ENCODE measurements at places on chromosomes 1 and 21. TPM values are rescaled to one million over a fixed set of nuclear protein-coding genes. Genes with fewer than 3 reads are reported as not detected.

DNA sequence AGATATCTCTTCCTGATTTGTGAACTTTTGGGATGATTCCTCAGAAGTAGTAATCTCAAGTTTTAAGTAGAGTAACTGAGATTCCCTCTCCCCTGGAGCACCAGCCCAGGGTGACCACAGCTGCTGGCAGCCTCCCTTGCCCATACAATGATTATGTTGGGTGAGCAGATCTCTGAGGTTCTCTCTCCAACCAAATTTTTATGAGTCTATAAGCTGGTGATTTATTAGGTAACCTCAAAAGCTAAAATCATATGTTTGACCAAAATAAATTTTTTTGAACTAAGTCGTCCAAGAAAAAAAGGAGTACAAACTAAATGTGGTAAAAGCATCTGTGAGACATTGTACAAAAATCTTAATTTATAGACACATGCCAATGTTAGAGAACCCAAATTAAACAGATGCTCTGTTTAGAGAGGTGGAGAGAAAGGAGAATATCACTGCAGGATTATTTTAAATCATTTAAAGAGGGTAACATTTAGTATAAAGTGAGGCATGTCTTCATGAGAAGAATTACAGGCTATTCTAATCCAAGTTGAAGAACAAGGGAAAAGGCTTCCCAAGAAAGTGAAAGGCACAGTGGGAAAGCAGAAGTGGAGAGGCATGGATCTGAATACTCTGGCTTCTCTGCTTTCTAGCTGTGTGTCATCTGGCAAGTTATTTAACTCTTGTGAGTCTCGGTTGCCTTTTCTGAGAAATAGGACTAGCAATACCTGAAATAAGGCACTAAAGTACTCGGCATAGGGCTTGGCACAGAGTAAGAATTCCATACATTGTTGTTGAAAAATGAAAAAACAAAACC is 2.5 kb downstream of the AKNAD1 start:
- no peaks in the 10 kb centered on the region for H3K36me3 ChIP-seq
- H3K4me1 ChIP-seq, result peaks cover 18% of the 10 kb centered on the region
- no peak overlapping the region for H3K27ac ChIP-seq
- H3K4me3 ChIP-seq, result no peak overlapping the region
- H3K27me3 ChIP-seq, result no peaks in the 10 kb centered on the region
- no peak for DNase-seq

DNA sequence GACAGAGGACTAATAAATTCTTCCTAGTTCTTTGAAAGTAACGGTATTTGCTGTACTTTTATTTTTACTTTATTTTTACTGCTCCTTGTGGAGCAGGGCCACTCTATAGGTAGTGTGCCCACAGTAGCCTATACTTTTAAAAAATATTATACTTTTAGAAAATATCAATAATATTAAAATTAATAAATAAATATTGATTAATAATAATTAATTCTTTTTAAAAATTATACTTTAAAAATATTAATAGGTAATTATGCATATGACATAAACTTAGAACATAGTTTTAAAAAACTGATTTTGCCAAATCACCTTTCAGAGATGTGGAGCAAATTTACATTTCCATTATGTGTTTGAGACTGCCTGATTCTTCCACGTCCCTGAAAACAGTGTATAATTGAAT is 30.8 kb downstream of the ZBED6 start:
- no peak overlapping the region for H3K27ac ChIP-seq
- H3K27me3 ChIP-seq, result no peaks in the 10 kb centered on the region
- no peaks in the 10 kb centered on the region for H3K4me1 ChIP-seq
- DNase-seq, result no peak

GRCh38 chr21:45870421-45870820 is 111.1 kb upstream of the COL6A1 start:
- no peaks in the 10 kb centered on the region for H3K36me3 ChIP-seq
- no peaks in the 10 kb centered on the region for H3K4me1 ChIP-seq
- DNase-seq, result no peak
- H3K27me3 ChIP-seq, result peaks cover 2% of the 10 kb centered on the region
- H3K27ac ChIP-seq, result no peak overlapping the region

GRCh38 chr1:240739754-240740153 is 127.8 kb upstream of the GREM2 start:
- H3K27ac ChIP-seq, result no peak overlapping the region
- no peaks in the 10 kb centered on the region for H3K4me1 ChIP-seq
- H3K27me3 ChIP-seq, result no peaks in the 10 kb centered on the region
- H3K36me3 ChIP-seq, result no peaks in the 10 kb centered on the region

GRCh38 chr1:78375996-78376395 is 114.8 kb upstream of the PTGFR start:
- no peaks in the 10 kb centered on the region for H3K27me3 ChIP-seq
- DNase-seq, result no peak
- H3K4me1 ChIP-seq, result no peaks in the 10 kb centered on the region
- no peaks in the 10 kb centered on the region for H3K36me3 ChIP-seq

GRCh38 chr21:45580576-45581321 is 38.5 kb upstream of the SLC19A1 start:
- no peaks in the 10 kb centered on the region for H3K27me3 ChIP-seq
- DNase-seq, result no peak
- no peak overlapping the region for H3K4me3 ChIP-seq
- no peak overlapping the region for H3K27ac ChIP-seq
- no peaks in the 10 kb centered on the region for H3K4me1 ChIP-seq
- H3K36me3 ChIP-seq, result no peaks in the 10 kb centered on the region

DNA sequence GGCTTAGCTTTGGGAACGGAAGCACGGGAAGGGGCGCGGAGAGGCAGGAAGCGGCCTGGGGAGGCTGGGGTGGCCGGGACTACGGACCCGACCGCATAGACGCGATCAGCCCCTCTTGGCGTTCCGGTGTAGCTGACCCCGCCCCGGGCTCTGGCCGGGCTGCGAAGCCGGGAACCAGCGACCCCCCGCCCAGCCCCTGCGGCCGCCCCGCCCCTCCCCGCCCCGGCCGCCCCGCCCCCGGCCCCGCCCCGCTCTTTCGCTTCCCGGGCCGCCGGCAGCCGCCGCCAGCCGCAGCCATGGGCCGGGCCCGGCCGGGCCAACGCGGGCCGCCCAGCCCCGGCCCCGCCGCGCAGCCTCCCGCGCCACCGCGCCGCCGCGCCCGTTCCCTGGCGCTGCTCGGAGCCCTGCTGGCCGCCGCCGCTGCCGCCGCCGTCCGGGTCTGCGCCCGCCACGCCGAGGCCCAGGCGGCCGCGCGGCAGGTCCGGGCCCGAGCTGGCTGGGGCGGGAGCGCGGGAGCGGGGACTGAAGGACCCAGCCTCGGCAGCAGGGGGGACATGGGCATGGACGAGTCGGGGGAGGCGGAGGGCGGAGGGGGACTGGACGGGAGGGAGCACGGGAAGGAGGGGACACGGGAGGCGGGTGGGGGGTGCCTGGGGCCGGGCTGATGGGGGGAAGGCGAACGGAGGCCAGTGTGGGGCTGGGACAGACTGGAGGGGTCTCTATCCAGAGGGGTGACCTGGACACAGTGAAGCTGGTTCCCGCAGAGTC is at the start of gene SELENON:
TSS of gene SELENON (plus strand) at position 259 of the 768 bp plus-strand sequence. CDS start at position 297, 38 bp downstream.
- peak within 1 kb of the TSS; percentile 70 for H3K4me3 ChIP-seq
- DNase-seq, result peak; percentile 70
- no peaks in the 10 kb centered on the region for H3K36me3 ChIP-seq
- H3K27me3 ChIP-seq, result no peaks in the 10 kb centered on the region

DNA sequence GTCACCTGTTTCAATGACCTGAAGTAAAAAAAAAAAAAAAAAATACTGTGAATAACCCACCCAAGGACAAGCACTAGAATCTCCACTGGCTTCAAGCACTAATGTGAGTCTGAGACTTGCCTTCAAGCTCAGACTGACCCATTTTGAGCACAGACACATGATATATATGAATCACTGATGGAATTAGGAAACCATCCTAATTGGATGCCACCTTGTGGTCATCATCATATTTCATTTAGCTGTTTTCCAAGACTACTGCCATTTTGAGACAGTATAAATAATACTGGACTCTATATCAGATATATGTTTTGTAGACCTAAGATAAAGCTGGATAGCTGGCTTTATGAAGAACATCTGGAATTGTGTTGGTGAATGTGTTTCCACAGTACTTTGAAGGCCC is 1232.0 kb downstream of the KCNT2 start:
- no peak overlapping the region for H3K4me3 ChIP-seq
- no peaks in the 10 kb centered on the region for H3K36me3 ChIP-seq
- H3K4me1 ChIP-seq, result no peaks in the 10 kb centered on the region
- no peaks in the 10 kb centered on the region for H3K27me3 ChIP-seq
- no peak overlapping the region for H3K27ac ChIP-seq

AGO4 gene
- total RNA-seq, result 18.9 TPM

ALDH9A1 gene
- total RNA-seq, result 59.2 TPM

CHI3L1 gene
- 98.6 TPM for total RNA-seq

UHMK1 gene
- 63.0 TPM for total RNA-seq
